Subcutaneous preadipocyte (primary cell): ENCODE measurements at places on chromosomes 16 and 17. TPM values are rescaled to one million over a fixed set of nuclear protein-coding genes. Genes with fewer than 3 reads are reported as not detected.

The PSME3IP1 gene
- total RNA-seq = 59.5 and 72.3 TPM in 2 replicates

The ABCA10 gene
- 0.59 and 1.5 TPM in 2 replicates for total RNA-seq

The SDK2 gene
- under 0.01 and 0.37 TPM in 2 replicates for total RNA-seq

The CDH5 gene
- total RNA-seq = 0.37 TPM in 1 of 2 replicates, not detected in the other
